Hindlimb muscle (tissue), 1 donor: ENCODE measurements at places on chromosomes 13 and 19.

DNA sequence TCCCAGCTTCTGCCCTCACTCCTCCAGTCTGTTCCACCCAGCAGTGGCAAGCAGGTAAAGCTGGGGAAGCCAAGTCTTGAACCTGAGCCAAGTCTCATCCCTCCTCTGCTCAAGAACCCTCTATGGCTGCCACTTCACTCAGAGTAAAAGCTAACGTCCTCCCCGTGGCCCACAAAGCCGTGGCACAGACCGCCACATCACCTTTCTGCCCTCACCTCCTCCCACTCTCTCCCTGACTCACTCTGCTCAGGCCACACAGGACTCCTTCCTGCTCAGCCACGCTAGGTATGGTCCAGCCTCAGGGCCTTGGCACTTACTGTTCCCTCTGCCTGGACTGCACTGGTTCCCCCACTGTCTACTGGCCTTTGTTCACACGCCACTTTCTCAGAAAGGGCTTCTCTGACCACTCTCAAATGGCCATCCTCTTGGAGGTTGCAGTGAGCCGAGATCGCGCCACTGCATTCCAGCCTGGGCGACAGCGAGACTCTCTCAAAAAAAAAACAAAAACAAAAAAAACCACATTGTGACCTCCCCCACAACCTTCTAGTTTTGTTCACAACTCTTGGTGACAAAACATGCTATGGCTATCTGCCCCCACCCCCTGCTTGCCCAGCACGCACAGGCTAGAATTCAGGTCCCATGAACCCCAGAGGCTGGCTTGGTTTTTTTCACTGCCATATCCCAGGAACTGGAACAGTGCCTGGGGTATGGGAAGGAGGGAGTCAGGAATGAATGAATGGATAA lies 15.8 kb downstream of the NDUFB7 start:
- DNase-seq: no peak

DNA sequence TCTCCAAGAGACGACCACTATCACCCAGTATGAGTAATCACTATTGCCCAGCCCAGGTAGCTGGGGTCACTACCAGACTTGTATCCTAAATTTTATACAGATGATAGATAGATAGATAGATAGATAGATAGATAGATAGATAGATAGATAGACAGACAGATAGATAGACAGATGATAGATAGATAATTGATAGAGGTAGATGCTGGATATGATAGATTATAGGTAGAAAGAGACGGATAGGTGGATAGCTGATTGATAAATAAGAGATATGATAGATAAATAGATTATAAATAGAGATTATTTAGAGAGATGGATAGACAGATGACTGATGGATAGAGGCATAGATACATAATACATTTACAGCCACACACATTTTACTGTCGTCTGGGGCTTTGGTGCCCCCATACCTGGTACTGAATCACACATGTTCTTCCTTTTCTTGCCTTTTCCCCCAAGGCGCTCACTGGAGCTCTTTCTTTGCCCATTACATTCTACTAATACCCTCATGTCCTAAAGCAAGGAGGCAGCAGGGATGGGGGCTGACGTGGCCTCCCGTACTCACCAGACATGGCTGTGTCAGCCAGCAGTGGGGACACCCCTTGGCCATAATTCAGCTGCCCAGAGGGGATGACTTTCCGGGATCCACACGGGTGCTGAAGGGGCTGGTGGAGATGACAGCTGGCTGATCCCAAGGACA lies 44.6 kb upstream of the CCNE1 start:
- DNase-seq: no peak

DNA sequence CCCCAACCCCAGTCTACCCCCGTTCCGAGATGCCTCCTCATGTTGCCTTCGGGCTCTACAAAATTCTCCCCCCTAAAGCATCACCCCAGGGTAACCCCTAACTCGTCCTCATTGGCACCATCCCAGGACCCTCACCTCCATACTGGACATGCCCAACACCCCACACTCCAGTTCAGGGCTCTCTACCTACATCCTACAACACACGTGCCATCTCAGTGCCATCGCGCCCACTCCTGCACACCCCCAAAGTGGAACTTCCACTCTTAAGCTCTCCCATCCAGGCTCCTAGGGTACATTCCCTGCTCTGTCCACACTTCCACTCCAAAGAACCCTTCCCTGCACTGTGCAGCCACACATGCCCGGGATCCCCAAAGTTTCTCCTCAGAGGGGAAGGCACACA lies 827 bp upstream of the FKRP start:
- DNase-seq: no peak

GRCh38 chr13:18948664-18949488 lies 232.7 kb downstream of the TUBA3C start:
- DNase-seq: no peak
